Tibial nerve (tissue), 4 donors: ENCODE measurements at places on chromosomes 7 and 10. TPM values are rescaled to one million over a fixed set of nuclear protein-coding genes. Genes with fewer than 3 reads are reported as not detected.

DNA sequence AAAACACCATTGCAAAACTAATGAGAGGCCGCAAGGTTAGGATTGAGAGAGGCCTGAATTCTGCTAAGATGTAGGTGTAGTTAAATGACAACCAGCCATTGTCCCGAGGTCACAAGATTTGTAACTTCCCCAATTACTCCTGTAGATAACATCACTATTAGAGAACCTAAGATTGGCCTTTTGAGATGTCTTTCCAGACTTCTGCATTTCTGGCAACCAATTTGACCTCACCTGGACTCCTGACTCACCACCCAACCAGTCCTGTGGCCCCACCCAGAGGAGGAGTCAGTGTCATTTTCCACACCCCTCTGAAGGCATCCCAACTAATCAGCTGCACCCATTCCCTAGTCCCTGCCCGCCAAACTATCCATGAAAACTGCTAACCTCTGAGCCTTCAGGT is 115.7 kb downstream of the PRKAG2 start:
- DNase-seq = no peak

GRCh38 chr7:105715528-105715927 is 134.2 kb upstream of the EFCAB10 start:
- DNase-seq = no peak

DNA sequence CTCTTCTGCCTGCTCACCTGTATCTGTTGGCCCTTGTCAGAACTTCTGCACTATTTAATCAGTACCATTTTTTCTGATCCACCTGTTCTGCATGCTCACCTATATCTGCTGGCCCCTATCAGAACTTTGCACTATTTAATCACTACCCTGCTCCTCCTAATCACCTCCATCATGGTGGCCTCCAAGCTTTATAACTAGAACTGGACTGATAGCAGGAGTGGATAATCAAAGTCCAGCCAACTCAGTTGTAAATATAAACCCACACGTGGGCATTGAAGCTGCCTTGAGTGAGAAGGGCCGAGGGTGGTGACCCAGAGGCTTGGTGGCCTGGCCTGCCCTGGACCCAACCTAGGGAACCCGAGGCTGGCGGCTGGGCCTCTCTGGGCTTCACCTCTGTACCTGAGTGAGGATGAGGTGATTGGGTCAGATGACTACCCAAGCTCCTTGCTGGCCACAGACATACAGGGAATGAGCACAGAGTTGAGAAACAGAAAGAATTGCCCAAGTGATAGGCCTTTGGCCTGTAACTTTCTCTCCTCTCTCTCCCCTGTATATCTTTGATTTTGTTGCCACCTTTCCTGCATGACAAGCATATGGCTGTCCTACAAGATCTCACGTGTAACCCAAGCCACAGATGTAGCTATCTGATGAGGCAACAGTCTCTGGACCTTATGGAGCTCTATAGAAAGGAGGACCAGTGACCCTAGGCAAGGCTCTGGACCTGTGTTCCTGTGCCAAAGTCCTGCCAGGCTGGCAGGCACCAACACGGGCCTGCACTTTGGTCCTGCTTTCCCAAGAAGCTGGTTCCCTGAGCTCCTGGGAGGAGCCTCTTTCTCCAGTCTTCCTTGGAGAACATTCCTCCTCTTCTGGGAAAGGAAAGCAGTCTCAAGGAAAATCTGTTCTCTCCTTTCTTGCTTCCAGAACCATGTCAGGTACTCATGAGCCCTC is 23.4 kb upstream of the FAM3C start:
- no peak for DNase-seq

- no peak for DNase-seq
Measured at GRCh38 chr10:29295813-29296212, 6.9 kb downstream of the LYZL1 start.

- no peak for DNase-seq
Measured at GRCh38 chr10:78808736-78809367, 259.9 kb upstream of the ZMIZ1 start.

DNA sequence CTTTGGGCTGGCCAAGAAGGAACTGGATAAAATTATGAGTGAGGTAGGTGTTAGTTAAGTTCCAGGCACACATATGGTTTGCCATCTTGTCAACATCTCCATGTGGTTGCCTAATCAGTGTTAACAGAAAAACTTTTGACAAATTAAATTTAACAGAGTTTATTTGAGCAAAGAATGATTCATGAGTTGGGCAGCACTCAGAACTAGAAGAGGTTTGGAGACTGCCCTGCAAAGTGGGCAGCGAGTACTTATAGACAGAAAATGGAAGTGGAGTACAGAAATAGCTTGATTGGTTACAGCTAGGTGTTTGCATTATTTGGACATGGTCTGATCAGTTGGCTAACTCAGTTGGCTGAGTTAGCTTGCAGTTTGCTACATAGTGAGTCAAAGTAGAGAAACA is 37.5 kb upstream of the AGK start:
- no peak for DNase-seq

DNA sequence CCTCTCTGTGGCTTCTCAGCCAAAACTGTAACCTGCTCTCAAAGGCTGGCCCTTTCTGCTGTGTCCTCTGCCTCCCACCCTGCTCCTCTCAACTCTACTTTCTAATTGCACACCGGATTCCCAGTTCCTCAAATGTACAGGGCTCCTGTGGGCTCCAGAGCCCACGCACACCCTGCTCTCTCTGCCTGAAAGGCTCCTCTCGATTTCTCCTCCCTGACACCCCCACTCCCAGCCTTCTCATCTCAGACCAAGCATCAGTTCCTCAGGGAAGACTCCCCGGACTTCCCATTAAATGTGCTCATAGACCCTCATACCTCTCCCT is 111.7 kb upstream of the STEAP1B start:
- no peak for DNase-seq

Gene ADRA2A
- 62.1 TPM for total RNA-seq

Gene CLCN1
- total RNA-seq = not detected

Gene KIF11
- total RNA-seq = 0.22 TPM

Gene WDR86
- total RNA-seq = 139 TPM
